Activated CD8-positive, alpha-beta memory T cell treated with anti-CD3 and anti-CD28 coated beads for 1 hour (primary cell): ENCODE measurements at places on chromosomes 3 and 15.

- no peak for DNase-seq
Measured at GRCh38 chr3:87996882-87997281, 61.9 kb downstream of the CGGBP1 start.

- DNase-seq = no peak
Measured at GRCh38 chr3:68007621-68008226, 353.3 kb upstream of the SUCLG2 start.

DNA sequence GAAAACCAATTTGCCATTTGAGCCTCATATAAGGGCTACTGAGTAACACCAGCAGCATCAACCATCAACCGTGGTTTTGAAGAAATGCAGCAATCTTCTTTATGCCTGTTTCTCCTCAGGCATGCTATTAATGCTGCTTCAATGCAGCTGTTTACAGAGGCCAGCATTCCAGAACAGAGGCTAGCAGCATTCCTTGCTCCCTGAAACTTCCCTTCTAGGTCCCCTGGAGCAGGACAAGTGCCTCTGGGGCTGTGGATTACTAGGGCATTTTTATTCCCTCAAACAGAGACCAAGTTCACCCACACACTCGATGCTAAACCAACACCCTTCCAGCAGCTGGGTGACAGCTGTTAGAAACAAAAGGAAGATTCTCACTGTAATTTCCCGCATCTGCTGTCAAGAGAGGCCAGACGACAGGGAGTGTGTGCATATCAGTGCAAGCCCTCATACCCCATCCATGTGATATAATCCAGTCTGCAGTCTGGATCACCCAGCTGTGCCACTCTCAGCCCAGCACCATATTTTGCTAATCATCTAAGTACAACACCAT lies 57.5 kb downstream of the HOMER2 start:
- DNase-seq = no peak

GRCh38 chr15:32099097-32099785 lies 68.9 kb downstream of the CHRNA7 start:
- no peak for DNase-seq

- no peak for DNase-seq
Measured at GRCh38 chr3:21839176-21839575, 88.2 kb upstream of the ZNF385D start.

- no peak for DNase-seq
Measured at GRCh38 chr15:72341361-72341760, 21.4 kb upstream of the CELF6 start.
